ENCODE measurements at places on chromosomes 7 and 10.

DNA sequence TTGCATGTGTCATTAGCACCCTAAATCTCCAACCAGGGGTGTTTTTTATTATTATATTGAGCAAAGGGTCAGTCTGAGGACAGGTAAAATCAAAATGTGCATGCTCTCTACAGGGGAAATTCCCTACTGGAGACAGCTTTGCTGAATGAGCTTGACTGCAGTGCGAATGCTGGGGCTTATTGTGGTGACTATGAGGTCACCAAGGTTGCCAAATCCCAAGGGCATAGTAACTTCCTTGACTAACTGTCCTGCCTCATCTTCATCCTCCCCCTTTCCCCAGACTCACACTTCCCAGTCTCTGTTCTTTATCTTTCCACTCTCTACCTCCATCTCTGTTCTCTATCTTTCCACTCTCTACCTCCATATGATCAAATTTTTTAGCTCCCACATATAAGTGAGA is 22.9 kb upstream of the AOC1 start:
- no peak for DNase-seq

DNA sequence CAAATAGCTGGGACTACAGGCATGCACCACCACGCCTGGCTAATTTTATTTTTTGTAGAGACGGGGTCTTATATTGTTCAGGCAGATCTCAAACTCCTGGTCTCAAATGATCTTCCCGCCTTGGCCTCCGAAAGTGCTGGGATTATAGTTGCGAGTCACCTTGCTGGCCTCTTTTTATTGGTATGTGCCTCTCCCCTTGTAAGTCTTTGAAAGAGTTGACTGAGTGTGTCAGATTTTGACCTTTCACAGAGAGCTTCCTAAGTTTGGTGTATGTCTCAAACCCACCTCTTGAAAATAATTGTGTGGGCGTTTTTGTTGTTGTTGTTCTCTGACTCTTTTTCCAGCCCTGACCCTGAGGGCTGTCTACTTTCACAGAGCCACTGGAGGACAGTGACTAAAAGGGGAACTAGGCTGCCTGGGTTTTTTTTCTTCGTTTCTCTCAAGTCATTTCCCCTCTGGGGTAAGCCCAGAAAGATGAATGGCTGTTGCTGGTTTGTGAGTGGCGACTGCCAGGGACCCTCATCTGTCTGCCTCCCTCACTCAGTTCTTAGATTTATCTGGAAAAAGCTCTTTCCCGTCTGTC is 262.8 kb downstream of the ZEB1 start:
- no peak for DNase-seq

GRCh38 chr10:101121654-101122031 is 9.5 kb upstream of the TLX1 start:
- DNase-seq: no peak

- DNase-seq: no peak
Measured at GRCh38 chr10:68501691-68502090, 25.6 kb downstream of the SLC25A16 start.

GRCh38 chr7:155084969-155085368 is 14.8 kb downstream of the HTR5A start:
- DNase-seq: no peak

All from T-helper 2 cell (primary cell).